ENCODE measurements at places on chromosomes 4 and X.

GRCh38 chrX:262381-262909, 18.7 kb upstream of the PLCXD1 start:
- DNase-seq: no peak

GRCh38 chr4:99234331-99235010, 15.4 kb upstream of the ADH6 start:
- DNase-seq: no peak

- DNase-seq: peak; percentile 62
Observed at GRCh38 chrX:153763989-153764755, at the start of gene PLXNB3. TSS of gene PLXNB3 (plus strand) at chrX:153764249. CDS start at chrX:153765536, 1,287 bp downstream.

GRCh38 chrX:109040057-109040456, 303.7 kb upstream of the IRS4 start:
- DNase-seq: no peak

- DNase-seq: no peak
Observed at GRCh38 chrX:39802354-39802753, 295.4 kb downstream of the BCOR start.

DNA sequence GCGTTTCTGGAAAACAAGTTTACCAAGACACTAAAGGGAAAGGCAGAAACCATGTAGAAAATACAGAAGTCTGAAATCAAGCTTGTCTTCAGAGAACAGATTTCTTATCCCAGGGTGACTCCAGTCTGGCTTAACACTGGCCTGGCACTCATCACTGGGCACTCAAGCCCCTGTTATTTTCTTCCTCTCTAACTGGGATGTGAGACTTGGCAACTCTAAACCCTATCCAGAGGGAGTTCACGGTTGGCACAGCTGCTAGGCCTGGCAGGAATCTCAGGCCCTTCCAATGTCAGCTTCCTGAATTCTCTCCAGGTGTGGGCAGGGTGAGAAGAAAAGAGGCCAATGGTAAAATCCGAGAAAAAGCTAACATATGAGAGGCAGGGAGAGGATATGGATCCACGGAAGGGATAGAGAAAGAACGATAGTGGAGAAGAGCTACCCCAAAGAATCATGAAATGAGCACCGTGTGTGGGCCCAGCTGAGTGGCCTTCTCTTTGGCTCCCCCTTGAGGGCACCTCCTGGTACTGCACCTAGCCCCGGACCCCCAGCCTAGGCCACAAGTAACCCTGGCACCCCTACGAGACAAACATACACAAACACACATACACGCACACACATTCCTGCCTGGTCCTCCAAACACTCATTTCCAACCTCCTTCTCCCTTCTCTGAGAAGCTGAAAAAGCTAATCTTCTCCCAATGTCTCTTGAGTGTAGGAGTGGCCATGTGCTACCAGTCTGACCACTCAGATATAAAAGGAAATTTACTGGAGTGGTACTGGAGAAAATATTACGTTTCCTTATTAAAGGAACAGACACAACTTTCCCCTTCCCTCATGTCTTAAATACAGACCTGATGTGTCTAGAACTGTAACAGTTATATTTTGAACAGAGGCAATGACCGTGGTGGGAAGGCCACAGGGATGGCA, 16.6 kb upstream of the PTCHD1 start:
- peak; percentile 6 for DNase-seq

DNA sequence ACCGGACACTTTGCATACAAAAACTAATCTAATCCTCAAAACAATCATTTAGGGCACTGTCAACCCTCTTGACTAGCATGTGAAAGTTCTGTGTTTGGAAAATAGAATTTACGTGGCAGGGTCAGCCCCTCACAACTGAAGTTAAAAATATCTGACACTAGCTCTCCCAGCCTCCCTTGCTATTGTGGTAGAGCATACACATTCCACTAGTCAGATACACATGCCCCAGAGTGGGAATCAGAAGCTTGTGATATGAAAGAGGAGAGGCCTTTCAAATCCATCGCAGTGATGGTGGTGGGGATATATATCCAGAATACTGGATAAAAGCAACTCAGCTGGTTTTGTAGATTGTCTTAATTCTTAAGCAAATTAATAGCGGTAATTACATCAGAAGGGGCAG, 205.7 kb upstream of the IL15 start:
- no peak for DNase-seq

- DNase-seq: no peak
Observed at GRCh38 chr4:41638203-41638602, 100.2 kb downstream of the LIMCH1 start.

DNA sequence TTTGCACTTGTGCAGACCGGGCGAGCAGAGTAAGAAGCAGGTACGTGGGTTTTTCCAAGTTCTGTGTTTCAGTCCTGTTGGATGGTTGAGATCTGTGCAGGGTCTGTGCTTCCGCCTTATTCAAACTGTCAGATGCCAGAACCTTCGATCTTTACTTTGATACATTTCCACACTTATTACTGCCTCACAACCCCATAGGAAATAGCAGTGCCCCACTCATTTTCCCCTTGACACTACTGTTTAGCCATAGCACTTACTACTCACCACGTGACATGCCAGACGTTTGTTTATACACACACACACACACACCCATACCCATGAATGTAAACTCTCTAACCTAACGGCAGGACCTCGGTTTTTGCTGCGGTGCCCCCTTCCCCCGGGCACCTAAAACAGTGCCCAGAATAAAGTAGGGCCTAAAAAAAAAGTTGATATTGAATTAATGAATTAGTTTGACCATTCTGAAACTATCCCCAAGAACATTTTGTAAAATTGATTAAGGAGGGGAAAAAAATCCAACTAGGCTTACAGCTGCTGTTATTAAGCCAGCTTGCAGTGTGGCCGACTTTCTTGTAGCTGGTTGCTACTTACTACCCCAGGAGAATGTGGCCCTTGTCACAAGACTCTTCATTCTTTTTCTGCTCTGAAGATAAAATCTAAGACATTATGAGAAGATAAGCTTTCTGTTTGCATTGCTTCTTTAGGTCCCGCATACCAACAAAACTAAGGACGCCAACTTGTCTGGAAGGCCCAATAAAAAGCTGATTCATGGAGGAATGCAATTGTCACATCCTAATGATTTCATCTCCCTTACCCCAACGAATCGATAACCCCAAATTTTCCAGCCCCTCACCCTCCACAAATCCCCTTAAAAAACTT, 704 bp upstream of the SEPSECS start:
- DNase-seq: no peak

DNA sequence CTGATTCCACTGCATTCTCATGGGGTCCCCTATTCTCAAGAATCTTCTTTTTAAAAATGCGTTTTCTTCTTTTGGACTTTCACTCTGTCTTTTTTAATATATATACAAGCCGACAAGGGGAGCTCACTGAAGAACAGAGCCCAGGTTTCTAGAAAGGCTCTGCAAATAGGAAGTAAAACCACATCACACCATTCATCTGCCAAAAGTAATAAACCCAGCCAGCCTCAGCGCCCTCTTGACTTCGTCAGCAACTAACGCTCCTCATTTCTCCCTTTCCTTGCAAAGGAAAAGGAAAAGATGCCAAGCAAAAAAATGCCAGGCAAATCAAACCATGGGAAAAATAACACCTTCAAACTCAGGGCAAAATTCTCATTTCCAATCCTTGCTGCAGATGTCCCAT, 136.4 kb downstream of the HHIP start:
- DNase-seq: peak; percentile 18

GRCh38 chr4:84032372-84032771, 466.7 kb downstream of the NKX6-1 start:
- DNase-seq: no peak

DNA sequence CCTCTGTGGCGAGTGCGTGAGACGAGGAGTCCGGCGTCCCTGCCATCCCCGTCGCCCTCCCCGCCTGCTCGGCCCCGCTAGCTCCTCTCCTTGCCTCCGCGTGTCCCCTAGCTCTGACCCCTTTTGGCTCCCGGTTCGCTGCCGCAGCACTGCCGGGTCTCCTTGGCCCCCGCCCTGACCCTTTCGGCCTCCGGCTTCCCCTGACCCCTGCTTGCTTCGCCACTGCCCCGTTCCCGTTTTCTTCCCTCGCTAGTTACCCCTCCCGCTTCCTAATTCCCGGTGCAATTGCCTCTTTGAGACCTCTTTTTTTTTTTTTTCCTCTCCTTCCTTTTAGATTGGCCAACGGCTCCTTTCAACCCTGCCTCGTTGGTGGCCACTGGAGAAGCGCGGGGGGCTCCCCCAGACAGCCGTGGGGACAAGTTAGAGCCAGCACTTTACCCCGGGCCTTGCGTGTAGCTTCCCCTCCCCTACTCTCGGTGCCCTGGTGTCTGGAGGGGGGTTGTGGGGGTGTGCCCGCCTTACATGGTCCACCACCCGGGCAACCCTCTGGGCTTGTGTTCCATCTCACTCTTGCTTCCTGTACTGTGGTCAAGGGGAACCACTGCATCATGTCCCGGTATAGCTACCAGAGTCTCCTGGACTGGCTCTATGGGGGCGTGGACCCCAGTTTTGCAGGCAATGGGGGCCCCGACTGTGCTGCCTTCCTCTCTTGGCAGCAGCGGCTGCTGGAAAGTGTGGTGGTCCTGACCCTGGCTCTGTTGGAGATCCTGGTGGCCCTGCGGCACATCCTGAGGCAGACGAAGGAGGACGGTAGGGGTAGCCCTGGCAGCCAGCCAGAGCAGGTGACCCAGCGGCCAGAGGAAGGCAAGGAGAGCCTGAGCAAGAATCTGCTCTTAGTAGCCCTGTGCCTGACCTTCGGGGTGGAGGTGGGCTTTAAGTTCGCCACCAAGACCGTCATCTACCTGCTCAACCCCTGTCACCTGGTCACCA, 548 bp downstream of the TMEM164 start:
- peak; percentile 24 for DNase-seq

GRCh38 chr4:75745161-75745560, 20.8 kb downstream of the USO1 start:
- DNase-seq: peak; percentile 78

DNA sequence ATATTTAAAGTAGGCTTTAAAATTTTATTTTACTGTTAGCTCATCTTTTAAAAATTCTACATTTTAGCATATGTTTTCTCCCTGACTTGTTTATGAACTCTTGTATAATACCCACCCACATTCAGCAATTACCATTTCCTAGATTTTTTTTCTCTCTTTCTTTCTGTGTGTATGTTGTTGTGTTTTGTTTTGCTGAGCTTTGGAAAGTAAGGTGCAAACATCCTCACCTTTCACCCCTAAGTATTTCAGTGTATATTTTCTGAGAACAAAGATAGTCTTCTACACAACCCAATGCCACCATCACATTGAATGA, 18.8 kb downstream of the GRPR start:
- DNase-seq: no peak

DNA sequence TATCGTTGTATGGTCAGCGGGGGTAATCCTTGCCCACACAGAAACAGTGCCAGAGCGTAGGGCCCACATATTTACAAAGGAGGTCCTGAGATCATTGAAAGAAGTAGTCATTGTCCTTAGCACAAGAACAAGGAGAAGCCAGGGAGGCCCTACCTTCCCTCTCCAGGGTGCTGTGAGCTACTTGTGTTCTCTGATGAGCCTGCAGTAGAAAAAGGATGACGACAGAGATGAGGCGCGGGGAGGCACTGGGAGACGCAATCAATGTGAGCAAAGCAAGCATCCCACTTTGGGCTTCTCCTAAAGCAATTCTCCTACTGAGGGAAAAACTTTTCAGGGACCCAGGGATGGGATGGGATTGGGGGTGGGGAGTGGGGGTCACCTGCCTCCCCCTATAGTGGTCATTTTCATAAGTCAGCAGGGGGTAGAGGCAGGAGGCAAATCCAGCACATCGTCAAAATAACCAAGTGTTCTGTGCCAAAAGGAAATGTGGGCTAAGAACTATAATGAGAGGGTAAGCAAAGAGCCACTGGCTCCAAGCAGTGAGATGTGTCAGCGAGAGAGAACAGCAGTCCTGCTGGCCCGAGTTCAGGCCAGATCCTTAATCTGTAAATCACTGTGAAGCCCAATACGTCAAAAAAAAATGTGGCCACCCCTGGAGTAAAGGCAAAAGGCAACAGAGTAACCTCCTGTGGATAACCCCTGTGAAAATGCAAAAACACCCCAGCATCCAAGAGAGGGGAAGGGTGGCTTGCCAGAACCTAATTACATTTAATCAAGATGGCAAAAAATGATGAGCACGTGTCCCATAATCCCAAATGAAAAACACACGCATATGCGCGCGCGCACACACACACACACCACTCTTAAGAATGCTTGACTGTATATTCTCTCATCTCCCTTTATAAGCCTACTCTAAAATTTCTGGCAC, 136.6 kb upstream of the HHIP start:
- peak; percentile 6 for DNase-seq

GRCh38 chr4:53193111-53193510, 172.8 kb downstream of the SCFD2 start:
- DNase-seq: no peak

DNA sequence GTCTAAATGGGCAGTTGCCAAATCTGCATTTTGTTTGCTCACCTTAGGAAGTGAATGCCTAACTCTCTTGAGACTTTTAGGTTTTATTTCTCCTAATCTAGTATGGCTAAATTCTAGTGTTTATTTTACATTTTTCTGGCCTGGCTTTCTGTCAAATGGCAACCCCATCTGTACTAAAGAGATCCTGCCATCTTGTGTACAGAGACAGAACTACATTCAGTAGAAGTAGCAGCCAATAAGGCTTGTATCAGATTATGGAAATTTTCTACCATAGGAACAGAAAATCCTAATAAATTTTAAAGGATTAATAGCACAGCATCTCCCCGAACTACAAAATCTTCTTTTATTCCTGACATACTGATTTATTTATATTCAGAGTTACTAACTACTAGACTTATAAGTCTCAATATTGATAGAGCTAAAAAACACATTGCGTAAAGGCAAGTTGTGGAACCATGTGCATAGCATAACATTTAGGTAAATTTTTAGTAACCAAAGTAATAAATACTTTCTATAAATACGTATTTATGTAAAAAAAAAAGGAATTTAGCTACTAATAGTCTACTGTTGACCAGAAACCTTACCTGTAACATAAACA, 45.5 kb downstream of the TMEM144 start:
- DNase-seq: peak; percentile 68

- no peak for DNase-seq
Observed at GRCh38 chr4:968221-968620, 5.1 kb downstream of the DGKQ start.

DNA sequence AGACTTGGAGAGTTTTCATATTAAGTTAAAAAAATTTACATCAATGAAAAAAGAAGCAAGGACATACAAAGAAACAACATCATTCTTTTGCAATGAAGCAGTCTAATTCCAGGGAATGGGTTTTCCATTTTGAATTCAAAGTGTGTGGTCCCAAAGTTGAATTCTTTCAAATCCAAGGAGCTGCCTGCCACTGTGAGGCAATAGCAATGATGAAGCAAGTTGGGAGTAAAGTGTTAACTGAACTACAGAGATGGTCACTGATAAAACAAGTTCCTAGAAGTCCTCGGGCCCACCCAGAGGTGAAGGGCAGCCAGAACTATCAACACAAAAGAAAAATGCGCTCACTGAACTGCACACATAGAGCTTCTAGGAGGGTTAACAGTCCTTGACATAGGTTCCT, 115.9 kb downstream of the RAB28 start:
- no peak for DNase-seq

- DNase-seq: no peak
Observed at GRCh38 chr4:185773419-185773818, 38.6 kb downstream of the SORBS2 start.

DNA sequence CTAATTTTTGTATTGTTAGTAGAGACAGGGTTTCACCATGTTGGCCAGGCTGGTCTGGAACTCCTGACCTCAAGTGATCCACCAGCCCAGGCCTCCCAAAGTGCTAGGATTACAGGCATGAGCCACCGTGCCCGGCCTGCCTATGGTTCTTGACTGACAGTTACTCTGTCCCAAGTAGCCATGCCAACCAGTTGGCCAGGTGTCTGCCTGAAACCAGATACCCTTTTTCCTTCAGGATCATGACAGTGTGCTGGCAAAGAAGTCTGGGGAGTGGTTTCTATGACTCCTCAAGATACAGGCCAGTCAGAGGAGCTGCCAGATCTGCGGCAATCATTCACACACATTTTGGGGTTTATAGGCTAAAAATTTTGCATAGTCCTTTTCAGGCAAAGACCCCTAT, 1.7 kb upstream of the LAS1L start:
- DNase-seq: no peak
